ENCODE measurements at places on chromosomes 11 and 22. TPM values are rescaled to one million over a fixed set of nuclear protein-coding genes. Genes with fewer than 3 reads are reported as not detected.

MS4A10 gene
- total RNA-seq, result not detected

MS4A6E gene
- total RNA-seq, result not detected

TEAD1 gene
- total RNA-seq, result not detected

FAM111B gene
- 43.8 TPM for total RNA-seq

DGCR6 gene
- 2.9 TPM for total RNA-seq

SMIM35 gene
- 3.0 TPM for total RNA-seq

OR51E2 gene
- not detected for total RNA-seq

RASL10A gene
- total RNA-seq, result 1.1 TPM

ARFGAP2 gene
- total RNA-seq, result 113 TPM

GGT5 gene
- total RNA-seq, result 0.11 TPM

PRSS23 gene
- 0.28 TPM for total RNA-seq

PDXP gene
- 16.6 TPM for total RNA-seq

DNA sequence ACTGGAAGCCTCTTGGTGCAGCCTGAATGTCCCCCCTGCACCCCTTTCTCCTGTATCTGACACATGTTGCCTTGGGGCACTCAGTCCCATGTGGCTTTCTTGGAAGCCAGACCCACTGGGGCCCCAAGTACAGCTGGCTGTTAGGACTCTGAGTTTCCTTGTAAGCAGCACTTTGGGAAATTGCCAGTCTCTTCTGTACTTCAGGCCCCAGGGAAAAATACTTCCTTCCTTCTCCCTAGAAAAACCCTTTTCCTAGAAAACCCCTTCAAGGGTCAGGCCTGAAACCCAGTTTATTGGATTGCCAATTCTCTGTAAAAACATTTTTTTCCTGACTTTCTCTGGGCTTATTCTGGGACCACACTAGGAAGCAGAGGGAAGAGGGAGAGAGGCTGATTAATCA is 360.3 kb downstream of the TENM4 start:
- DNase-seq, result no peak

DNA sequence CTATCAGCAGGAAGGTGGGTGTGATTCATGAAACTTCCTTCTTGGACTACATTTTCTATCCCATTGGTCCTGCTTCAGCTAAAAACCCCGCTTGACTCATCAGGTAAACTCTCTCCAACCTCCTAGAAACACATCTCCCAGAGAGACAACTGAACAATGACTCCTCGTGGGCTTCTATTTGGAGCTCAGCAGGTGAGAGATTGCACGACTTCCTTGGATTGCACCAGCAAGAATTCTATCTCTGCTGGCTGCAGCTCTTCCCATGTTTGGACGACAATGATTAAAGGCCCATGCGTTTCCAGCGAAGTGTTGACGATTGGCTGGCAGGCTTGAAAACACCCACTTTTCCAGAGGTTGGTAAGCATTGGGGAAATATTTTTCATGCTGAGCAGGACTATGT is 216.1 kb upstream of the NTM start:
- DNase-seq, result no peak

DNA sequence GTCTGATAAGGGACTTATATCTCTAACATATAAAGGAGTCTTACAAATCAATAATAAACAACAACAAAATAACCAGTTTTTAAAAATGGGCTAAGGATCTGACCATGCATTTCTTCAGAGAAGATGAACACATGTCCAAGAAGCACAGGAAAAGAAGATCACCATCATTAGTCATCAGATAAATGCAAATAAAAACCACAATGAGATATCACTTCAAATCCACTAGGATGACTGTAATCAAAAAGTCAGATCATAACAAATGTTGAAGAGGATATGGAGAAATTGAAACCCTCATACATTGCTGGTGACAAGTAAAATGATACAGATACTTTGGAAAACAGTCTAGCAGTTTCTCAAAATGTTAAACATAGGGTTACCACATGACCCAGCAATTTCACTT is 61.2 kb upstream of the MYOD1 start:
- DNase-seq, result no peak

GRCh38 chr11:68927280-68928135 is 23.8 kb downstream of the IGHMBP2 start:
- DNase-seq, result no peak

- DNase-seq, result no peak
Measured at GRCh38 chr11:116211147-116211546, 561.6 kb downstream of the BUD13 start.

DNA sequence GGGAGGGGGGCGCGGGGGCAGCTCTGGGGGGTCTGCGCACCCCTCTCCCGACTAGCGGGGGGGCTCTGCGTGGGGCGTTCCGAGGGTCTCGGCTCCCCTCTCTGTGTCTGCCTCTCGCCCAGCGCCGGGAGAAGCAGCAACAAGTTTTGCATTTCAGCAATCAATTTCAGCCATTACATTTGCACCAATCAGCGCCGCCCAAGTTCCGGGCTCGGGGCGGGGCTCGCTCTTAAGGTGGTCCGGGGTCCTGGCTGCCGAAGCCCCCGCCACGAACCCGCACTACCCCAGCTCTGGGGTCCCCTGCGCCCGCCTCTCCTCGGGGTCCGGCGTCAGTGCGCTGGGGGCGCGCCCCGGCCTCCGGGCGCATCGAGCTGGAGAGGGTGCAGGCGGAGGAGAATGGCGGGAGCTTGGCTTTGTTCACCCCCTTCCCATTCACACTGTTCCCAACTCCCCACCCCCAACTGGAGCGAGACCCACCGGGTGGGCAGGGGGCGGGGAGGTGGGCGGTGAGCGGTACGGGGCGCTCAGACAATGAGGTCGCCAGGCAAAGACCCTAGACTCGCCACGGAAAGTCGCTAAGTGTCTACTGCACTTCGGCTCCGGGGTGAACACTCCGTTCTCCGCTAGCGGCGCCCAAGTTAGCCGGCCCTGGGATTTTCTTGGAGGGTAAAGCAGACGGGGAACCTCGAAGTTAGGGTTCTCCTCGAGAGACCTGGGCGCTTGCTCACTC is at the start of gene MN1:
Gene MN1, minus strand, starts transcription at position 141 of the 730 bp plus-strand sequence. CDS start 1,213 bp downstream, outside the sequence.
- peak; percentile 61 for DNase-seq

DNA sequence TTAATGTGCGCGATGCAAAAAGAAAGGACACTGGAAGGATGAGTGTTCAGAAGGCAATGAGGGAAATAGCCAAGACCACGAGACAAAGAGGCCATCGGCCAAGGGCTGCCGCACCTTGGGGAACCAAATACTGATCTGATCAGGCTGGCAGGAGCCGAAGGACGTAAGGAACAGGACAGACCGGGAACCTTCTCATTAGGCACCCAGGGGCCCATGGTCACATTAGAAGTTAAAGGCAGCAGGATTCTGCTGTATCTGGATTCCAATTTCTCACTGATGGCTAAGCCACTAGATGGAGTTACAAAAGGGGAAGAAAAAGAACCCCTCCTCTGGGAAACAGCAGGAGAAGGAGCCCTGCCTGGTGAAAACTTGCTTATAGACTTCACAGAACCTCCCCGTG is 28.8 kb upstream of the CPT1A start:
- no peak for DNase-seq

- peak; percentile 68 for DNase-seq
Measured at GRCh38 chr22:37163575-37164504, 14.1 kb upstream of the IL2RB start.

GRCh38 chr22:19961201-19961580 is 19.6 kb upstream of the TXNRD2 start:
- DNase-seq, result no peak

DNA sequence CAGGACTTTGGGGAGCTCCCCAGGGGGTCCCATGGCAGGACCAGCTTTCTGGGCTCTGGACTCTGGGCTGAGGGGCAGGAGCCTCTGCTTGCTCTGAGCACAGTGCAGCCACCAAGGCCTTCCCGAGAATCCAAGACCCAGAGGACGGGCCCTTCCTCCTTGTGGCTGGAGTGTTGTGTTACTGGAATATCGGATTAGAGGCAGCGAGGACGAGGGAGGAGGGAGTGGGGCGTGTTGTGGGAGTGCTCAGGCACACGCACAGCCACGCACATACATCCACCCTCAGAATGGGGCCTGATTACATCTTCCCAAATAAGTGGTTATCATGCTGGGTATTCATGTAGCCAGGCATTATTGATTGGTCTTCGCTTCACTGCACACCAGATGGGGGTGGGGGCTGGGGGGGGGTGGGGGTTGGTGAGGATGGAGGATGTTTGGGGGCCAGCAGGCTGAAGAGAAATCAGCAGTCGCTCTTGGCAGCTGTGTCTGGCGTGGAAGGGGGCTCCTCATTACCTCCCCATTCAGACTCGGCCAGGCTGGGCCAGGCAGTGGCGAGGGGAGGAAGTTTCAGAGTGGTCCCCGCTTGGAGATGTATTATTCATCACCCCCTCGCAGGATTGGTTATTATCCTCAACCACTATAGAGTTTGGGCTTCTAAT is 120.9 kb downstream of the ST3GAL4 start:
- DNase-seq, result no peak

- DNase-seq, result no peak
Measured at GRCh38 chr11:97687111-97687510, 1297.3 kb downstream of the JRKL start.

DNA sequence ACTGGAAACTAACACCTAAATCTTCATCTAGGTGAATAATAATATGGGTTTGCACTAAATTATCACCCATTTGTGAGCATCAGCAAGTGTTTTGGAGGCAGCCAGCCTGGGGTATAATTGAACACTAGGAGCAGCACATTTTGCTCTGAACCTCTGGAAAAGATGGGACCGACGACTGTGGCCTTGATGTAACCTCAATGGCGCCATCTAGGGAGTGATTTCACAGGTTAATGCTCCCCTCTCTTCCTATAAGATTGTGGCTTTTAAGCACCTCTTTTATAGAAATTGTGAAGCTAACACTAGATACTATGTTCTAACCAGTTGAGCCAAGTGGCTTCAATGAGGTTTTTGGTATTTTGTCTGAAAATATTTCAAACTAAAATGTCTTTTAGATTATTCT is 203.7 kb downstream of the NELL1 start:
- DNase-seq, result no peak

GRCh38 chr22:24106385-24107381 is 74.6 kb upstream of the SUSD2 start:
- DNase-seq, result no peak

GRCh38 chr11:123704341-123704740 is 37.1 kb downstream of the ZNF202 start:
- no peak for DNase-seq

- DNase-seq, result no peak
Measured at GRCh38 chr22:46672731-46673130, 52.5 kb downstream of the GRAMD4 start.

- no peak for DNase-seq
Measured at GRCh38 chr22:47565607-47566006, 803.2 kb downstream of the TBC1D22A start.

DNA sequence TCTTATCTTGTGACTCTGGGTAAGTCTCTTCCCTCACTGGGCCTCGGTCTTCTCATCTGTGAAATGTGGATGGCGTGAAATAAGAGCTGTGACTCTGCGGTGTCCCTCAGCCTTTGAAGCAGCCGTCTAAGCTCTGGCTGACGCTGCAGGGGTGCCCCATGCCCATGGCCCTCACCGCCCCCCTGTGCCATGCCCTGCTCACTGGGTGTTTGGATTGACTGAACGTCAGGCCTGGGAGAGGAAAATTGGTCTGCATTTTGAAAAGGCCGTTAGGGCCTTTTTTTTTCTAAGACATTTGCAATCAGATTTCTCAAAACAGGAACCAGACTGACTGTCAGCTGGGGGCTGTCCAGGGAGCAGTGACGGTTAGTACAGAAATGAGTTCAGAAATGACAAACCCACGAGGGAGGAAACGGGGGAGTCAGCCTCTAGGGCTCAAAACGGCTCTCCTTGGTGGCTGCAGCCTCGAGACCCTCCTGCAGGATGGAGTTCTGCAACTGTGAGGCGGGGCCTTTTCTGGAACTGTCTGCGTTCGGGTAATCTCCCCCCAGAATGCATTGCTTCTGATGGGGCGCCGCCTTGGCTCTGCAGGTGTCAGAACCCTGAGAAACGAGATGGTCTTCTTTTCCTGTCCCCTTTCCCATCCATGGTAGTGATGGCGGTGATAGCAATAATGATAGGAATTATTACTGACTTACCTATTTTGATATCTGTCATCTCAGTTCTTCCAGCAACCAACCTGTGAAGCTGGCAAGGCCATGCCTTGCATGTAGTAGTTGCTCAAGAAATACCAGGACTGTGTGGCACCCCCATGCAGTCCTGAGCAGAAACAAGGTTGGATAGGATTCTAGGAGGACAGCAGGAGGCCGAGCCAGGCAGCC is 2.0 kb downstream of the GRK2 start:
- peak; percentile 68 for DNase-seq

DNA sequence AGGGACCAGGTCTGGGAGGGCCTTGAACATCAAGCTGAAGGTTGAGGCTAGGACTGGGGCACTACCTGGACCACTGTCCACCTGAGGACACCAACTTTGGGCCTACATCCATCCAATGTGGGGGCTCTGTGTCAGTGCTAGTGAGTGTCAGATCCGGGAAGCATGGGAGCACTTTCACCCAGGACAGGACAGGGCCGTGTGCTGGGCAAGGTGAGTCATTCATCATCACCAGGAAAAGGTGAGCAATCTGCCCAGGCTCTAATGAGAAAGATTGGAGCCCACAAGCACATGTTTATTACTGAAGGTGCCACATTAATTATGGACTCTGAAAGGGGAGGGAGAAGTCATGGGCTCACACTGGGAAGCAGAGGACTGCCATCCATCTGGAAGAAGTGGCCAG is 39.7 kb upstream of the DRD2 start:
- DNase-seq, result no peak

GRCh38 chr22:38843657-38844314 is at the start of gene NPTXR:
Gene NPTXR (minus strand): TSS chr22:38844028.
- DNase-seq, result peak; percentile 58

- DNase-seq, result no peak
Measured at GRCh38 chr22:36102995-36103394, 57.6 kb downstream of the APOL3 start.

GRCh38 chr11:30859669-30860068 is 273.5 kb upstream of the MPPED2 start:
- DNase-seq, result no peak

- no peak for DNase-seq
Measured at GRCh38 chr11:65236194-65237059, 25.3 kb upstream of the POLA2 start.

- no peak for DNase-seq
Measured at GRCh38 chr11:65864706-65865471, 4.7 kb downstream of the MUS81 start.

GRCh38 chr22:28147401-28147800 is 228.3 kb upstream of the PITPNB start:
- no peak for DNase-seq

GRCh38 chr11:2194877-2195755 is 23.5 kb upstream of the TH start:
- DNase-seq, result peak; percentile 74

- peak; percentile 44 for DNase-seq
Measured at GRCh38 chr11:72482211-72482812, 48.0 kb upstream of the CLPB start.

- DNase-seq, result peak; percentile 40
Measured at GRCh38 chr11:57903441-57904123, 120.1 kb upstream of the OR9Q1 start.

- peak; percentile 30 for DNase-seq
Measured at GRCh38 chr11:118898400-118899295, 15.0 kb downstream of the CXCR5 start.

- no peak for DNase-seq
Measured at GRCh38 chr11:40241524-40242051, 1217.9 kb downstream of the LRRC4C start.
